ENCODE measurements at places on chromosomes 1 and 21.

DNA sequence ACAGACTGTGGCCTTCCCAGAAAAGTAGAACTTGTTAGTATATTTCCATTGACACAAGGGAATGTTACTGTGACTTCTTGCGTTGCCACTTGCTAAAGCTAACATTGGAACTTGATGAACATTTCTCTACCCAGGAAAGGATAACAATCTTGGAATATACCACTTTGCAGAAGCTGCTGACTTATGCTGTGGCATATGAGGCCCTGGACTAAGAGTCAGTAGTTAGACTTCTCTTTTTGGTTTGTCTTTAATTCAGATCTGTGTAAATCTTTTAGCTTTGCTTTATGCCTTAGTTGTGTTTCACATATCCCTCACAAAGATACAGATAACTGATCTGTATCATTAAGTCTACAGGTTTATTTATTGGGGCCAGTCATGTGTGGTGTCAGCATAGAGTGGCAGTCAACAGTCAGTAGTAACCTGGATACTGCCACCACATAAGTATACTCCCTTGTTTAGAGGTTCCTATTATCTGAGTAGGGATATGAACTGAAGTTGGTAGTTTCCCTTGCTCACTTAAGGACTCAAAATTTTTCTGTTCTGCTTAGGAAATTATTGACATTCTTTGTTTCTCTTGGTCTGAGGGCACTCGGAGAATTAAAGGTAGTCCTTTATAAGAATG is 14.7 kb downstream of the RNF2 start:
- no peak for DNase-seq

DNA sequence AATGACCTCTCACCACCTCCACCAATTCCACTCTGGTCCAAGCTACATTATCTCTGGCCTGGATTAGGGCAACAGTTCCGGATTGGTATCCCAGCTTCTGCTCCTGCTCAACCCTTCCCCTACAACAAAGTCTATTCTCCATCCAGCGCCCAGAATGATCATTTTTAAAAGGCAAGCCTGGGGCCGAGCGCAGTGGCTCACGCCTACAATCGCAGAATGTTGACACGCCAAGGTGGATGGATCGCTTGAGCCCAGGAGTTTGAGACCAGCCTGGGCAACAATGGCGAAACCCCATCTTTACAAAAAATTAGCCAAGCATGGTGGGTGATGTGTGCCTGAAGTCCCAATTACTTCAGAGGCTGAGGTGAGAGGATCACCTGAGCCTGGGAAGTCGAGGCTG is 2.2 kb downstream of the LYST start:
- no peak for DNase-seq

- no peak for DNase-seq
Measured at GRCh38 chr21:15852146-15852545, 122.4 kb downstream of the USP25 start.

DNA sequence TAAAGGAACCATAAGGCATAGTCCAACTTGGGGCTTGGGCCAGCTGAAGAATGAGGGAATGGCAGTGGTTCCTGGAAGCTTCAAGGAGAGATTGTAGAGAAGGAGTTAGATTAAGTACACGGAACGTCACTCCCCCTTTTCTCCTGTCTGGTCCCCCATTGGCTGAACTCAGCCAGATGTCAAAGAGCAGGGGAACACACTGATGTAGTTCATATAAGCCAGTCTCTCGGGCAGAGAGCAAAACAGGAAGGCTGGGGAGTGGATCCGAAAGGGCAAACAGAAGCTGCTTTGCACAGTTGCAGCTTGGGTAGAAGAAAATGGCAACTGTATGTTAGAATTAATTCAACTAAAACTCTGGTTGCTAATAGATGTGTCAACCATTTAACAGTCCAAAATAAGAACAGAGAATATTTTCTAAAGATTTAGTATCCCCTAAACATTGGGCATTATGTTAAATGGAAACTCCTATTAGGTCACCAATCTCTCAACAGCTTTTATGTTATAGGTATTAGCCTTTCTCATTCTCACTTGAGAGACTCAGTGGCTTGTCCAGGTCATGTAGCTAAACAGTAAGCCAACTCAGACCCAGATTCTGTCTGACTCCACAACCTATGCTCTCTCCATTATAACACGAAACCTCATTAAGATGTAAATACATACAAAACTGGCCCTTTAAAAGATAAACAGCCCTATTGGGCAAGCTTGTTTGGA is 600.7 kb upstream of the USP24 start:
- DNase-seq = no peak

DNA sequence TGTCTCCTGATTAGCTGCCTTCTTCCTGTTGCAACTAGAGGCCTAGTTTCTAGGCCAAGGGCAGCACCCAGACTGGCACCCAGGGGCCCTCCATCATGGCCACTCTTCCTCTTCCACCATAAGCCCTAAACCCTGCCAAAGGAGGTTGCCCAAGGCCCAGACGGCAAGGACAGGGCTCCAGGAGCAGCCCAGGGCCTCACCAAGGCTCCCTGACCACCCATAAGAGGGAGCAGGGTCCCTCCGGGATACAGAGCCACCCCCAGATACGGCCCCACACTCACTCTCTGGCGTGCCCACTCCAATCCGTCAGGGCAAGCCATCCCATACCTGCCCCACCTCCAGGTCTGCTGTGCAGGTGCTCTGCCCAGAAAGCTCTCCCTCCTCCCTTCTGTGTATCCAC is 79.9 kb downstream of the ITPKB start:
- DNase-seq = no peak

DNA sequence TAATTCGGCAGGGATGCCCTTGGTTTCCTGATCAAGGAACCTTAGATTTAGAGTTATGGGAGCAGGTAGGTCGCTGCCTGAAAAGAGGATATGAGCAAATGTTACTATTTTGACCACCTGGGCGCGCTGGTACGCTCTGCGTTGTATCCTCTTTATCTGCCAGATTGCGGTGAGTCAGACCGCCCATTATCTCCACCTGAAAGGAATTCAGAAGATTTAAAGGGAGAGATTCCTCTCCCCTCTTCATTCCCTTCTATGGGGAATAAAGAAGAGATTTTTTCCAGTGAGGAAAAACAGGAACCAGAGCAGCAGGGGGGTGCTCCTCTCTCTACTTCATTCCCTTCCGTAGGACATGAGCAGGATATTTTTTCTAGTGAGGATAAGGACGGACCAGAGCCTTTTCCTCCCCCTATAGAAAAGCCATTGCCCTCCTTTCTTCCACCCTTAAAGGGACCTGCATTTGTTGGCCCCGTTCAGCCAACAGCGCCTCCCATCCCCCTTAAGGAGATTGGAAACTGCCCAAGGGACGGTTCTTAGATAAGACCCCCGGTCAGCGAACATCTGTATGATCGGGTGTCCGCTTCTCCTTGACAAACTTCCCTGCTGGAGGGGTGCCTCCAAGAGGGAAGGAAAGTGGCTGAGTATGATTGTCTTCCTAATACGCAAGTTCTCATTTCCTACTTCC is 34.1 kb downstream of the CLCA1 start:
- DNase-seq = no peak

- no peak for DNase-seq
Measured at GRCh38 chr1:87733386-87733785, 404.7 kb downstream of the LMO4 start.

GRCh38 chr1:69645477-69645876 is 77.8 kb downstream of the LRRC7 start:
- DNase-seq = no peak

DNA sequence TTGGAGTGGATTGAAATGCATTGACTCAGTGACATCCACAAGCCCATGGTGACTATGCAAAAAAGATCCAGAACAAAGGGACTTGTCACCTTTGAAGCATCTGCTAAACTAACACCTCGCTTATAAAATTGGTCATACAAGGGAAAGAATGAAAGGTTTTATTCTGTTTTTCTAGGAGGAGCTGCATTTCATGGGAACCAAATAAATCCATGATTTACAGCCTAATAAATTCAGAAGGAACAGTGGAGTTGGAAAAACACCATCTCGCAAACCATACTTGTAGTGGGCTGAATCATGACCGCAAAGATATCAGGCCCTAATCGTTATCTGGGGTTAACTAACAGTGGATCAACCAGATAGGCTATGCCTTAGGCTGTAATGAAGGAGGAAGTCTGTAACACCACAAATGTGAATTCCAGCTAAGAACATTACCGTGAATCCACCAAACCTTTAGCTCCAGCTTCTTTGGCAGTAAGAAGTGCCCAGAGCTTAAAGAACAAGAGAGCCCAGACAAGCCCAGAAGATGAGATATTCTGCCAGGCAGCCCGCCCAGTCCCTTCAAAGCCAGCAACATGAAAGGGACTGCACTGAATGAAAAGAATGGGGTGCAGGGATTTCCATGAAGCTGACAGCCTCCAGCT is 27.4 kb downstream of the RSPH1 start:
- DNase-seq = no peak

DNA sequence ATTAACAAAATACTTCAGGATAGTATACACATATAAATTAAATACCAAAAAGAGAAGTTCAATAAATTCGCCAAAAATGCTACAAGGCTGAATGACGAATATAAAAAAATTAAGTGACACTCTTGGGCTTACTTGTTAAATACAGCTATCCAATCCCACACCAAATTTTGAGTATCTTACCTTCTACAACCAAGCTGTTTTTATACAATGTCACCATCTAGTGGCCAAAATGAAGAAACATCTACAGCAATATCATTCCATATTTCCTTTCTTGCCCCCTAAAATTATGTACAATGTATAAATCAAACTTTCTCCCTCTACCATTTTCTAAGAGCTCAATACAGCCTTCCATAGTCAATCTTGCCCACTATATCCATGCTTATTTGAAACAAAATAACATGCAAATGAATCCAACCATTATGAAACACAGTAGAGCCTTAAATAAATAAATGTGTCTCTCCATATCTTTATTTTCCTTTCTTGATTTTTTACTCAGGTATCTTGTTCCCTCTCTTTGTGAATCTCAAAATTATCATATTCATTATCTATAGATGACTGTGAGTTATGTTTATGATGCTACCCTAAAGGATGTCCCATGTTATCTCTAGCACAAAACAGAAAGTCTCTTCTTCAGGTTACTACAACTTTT is 86.3 kb downstream of the ACBD6 start:
- DNase-seq = no peak

GRCh38 chr1:1796466-1796865 is 18.2 kb upstream of the NADK start:
- DNase-seq = no peak

- no peak for DNase-seq
Measured at GRCh38 chr1:89306273-89306672, 33.6 kb upstream of the GBP5 start.

DNA sequence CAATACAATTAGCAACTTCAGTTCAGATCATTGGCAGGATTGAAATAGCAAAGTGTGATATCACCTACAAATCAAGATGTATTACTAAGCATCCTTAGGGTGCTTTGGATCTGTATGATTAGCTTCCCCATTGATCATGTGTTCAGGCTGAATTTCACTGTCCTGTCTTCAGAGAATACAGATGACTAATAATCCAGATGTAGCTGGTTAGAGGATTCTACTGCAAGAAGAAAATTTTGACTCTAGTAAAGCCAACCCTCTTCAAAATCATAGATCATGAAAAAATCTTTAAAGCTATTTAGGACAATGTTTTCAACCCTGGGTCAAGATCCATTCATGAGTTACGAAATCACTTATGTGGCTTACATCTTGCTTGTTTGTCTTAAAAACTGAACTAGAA is 184.4 kb downstream of the PTGER3 start:
- DNase-seq = no peak

GRCh38 chr1:73781251-73781650 is 416.7 kb downstream of the LRRIQ3 start:
- DNase-seq = no peak

DNA sequence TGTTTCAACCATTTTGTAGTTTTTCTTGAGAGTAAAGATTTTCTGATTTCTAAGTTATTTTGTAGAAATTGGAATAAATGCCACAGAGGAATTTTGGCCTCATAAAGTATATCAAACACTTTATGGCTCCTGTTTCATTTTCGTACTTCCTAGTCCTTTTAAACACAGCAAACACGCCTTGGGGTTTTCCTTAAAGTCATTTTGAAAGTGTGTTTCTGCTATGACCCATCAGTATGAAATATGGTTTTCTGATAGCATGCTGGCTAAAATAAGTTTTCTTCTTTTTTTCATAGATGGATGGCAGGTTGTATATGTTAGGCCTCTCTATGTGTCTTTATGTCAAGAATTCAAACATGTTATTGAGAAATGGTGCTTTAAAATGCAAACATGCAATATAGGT is 940.1 kb upstream of the TMPRSS15 start:
- DNase-seq = no peak

GRCh38 chr1:229223498-229223897 is 47.4 kb upstream of the RAB4A start:
- DNase-seq = no peak

DNA sequence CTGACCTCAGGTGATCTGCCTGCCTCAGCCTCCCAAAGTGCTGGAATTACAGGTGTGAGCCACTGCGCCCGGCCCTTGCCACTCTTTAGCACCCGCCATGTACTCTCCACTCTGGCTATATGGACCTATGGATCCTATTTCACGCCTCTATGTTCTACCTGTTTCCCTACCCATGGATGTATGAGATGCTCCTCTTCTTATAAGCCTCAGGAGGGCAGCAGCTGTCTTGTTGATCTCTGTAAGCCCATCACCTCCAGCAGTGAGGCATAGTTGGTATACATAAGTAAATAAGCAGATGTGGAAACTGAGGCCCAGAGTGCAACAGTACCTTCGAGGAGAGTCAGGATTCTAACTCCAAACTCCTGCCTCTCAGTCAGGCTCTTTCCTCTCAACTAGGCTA is 24.7 kb upstream of the ARTN start:
- DNase-seq = no peak

- DNase-seq = no peak
Measured at GRCh38 chr21:36310016-36310415, 10.0 kb upstream of the MORC3 start.

GRCh38 chr1:159646687-159647086 is 59.1 kb downstream of the APCS start:
- no peak for DNase-seq

DNA sequence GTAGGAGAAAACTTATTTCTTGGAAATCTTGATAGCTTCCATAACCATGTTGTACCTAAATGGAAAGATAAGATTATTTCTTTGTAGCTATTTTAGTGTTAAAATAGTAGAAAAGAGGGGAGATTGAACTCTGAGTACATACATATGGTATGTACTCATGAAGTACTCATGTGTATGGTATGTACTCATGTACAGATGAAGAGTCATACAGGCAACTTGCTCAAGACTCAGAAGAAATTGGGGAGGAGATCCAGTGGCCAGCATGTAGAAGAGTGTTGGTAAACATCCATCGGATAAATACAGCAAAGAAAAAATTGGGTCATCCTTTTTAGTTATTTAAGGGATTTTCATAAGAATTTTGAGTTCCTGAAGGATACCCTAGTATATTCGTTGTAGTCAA is 29.0 kb downstream of the MDM4 start:
- DNase-seq = no peak

GRCh38 chr1:37486680-37487618 is 12.6 kb downstream of the ZC3H12A start:
- peak; percentile 80 for DNase-seq

Measured in left forelimb (tissue), 1 donor.